ENCODE measurements at places on chromosomes 2 and 18. TPM values are rescaled to one million over a fixed set of nuclear protein-coding genes. Genes with fewer than 3 reads are reported as not detected.
A peak's percentile ranks its signal among the peaks of the same experiment; 100 is the strongest.

DNA sequence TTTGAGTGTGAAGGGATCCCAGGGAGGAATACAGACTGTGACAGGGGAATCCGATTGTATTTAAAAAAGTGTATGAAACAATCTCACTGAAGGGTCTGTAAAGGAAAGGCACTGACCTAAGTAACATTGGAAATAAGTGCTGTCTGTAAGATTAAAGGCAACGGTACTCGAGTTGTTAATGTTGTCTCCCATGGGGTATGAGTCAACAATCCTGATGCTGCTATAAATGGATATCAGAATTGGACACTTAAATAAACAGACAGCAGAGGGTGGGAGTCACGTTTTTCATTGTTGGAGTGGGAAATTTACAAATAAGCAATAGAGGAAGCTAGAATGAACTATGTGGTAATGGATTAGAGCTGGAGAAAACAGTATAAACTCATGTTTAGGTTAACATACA is 452.4 kb upstream of the RGPD4 start:
- no peak for DNase-seq

Gene SERPINB3
- not detected for polyA plus RNA-seq

Gene ITGAV
- polyA plus RNA-seq: 44.4 TPM

DNA sequence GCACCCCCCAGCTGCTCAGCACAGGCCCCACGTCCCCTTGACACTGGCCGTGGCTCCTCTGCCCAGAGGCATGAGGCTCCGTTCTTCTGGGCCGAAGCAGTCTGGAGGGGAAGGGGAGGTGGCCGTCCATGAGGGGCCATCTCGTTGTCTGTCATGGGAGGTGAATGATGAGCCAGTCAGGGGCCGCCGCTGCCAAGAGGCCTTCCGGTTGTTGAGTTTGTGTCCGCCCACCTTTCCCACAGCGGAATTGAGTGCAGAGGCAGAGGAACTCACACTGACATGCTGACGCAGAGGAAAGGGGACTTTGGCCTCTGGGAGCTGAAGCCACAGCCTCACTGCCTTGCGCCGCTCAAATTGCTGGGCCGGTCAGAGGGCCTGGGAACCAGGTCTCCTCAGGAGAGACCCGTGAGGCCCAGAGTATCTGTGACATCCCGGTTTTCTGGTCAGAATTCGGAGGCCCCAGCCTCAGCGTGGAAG is 268.4 kb downstream of the ATAD2B start:
- no peak for DNase-seq

Gene ANKRD62
- not detected for polyA plus RNA-seq

DNA sequence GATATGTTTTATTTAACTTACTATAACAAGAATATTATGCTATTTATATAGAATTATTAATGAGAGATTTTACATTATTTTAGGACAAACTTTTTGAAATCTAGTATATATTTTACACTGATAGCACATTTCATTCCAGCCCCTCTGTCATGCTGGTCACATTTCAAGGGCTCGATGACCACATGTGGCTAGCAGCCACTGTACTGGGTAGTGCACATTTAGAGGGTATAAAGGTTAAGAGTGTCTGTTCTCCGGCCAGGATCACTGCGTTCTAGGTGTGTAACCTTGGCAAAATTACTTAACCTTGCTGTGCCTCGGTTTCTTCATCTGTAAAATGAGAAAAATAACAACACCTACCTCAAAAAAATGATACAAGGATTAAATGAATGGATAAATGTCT is 87.2 kb upstream of the TNP1 start:
- DNase-seq: no peak

Gene CD8B
- not detected for polyA plus RNA-seq

- DNase-seq: peak; percentile 25
Measured at GRCh38 chr2:71455741-71456569, 2.6 kb downstream of the DYSF start.

Gene RAX
- 0.12 TPM for polyA plus RNA-seq

DNA sequence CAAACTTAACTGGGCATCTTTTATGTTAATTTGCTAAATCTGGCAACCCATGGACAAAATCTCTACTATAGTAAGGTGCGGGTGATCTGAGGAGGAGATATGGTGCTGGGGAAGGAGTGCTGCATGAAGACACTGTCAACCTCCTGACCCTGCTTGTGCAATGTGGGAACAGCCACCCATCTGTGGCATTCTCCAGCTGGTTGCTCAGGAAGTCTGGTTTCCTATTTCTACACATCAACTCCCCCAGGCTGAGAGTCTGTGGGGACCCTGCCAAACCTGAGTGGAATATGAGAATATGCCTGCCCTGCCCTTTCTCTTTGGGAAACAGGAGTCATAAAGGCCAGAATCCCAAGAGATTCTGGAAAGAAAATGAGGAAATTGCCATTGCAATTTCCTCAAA is 60.1 kb upstream of the PAX3 start:
- no peak for DNase-seq

GRCh38 chr2:192634557-192634956 is 439.8 kb upstream of the TMEFF2 start:
- DNase-seq: no peak

GRCh38 chr2:28432362-28432761 is 39.7 kb downstream of the FOSL2 start:
- no peak for DNase-seq

Gene UGT1A1
- not detected for polyA plus RNA-seq

GRCh38 chr2:121505005-121505404 is 25.7 kb upstream of the RNU4ATAC start:
- peak; percentile 43 for DNase-seq

Gene STPG4
- polyA plus RNA-seq: not detected

GRCh38 chr2:234950730-234951663 is 820 bp upstream of the SH3BP4 start:
- DNase-seq: peak; percentile 43

- DNase-seq: peak; percentile 64
Measured at GRCh38 chr2:159712929-159713420, 669 bp downstream of the MARCHF7 start.

Gene LINC00305
- 0.20 TPM for polyA plus RNA-seq

DNA sequence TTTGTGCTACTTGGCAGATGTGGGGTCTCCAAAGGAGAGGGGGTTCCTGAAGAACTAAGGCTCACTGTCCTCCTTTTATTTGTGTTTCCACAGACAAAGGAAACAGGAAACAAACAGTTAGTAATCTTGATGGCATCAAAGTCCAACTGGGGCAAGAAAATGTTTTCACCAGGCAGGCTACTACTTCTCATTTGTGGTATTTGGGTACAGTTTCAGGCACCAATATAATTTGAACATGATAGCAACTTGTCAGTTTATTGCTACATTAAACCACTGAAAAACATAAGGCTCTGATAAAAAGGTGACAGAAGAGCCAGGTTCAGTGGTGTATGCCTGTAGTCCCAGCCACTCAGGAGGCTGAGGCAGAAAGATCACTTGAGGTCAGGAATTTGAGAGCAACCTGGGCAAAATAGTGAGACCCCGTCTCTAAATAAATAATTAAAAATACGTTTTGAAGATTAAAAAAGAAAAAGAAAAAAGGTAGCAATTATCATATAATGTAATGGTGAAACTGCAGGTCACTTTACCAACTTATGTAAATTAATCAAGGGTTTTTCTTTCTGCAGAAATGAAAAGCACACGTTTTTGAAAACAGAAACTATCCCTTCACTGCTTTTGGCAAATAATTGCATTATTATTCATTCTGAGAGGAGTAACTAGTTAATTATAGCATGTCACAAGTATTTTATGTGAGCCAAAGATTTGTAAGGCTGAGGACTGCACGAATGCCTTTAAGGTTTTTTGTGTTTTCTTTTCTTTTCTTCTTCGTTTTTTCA is 157.5 kb upstream of the CAVIN2 start:
- DNase-seq: no peak

Gene FOXD4L1
- 0.09 TPM for polyA plus RNA-seq

DNA sequence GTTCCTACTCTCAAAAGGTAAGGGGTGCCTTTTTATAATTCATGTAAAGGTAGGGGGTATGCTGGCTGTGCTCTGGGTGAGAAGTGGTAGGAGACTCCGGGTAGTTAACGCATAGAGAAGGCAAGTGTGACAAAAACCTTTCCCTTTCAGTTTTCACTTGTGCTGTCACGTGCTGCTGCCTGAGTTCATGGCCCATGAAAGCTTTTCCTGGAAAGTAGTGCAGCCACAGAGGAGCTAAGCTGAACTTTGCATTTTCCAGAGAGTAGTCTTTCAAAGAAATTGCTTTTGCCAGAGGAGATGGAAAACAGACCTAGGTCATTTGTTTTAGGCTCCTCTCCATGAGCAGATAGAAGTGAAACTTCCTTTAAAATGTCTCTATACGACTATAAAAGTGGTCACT is 44.7 kb downstream of the THSD7B start:
- DNase-seq: no peak

Gene SUPT7L
- polyA plus RNA-seq: 38.3 TPM

Gene AAK1
- polyA plus RNA-seq: 57.2 TPM

DNA sequence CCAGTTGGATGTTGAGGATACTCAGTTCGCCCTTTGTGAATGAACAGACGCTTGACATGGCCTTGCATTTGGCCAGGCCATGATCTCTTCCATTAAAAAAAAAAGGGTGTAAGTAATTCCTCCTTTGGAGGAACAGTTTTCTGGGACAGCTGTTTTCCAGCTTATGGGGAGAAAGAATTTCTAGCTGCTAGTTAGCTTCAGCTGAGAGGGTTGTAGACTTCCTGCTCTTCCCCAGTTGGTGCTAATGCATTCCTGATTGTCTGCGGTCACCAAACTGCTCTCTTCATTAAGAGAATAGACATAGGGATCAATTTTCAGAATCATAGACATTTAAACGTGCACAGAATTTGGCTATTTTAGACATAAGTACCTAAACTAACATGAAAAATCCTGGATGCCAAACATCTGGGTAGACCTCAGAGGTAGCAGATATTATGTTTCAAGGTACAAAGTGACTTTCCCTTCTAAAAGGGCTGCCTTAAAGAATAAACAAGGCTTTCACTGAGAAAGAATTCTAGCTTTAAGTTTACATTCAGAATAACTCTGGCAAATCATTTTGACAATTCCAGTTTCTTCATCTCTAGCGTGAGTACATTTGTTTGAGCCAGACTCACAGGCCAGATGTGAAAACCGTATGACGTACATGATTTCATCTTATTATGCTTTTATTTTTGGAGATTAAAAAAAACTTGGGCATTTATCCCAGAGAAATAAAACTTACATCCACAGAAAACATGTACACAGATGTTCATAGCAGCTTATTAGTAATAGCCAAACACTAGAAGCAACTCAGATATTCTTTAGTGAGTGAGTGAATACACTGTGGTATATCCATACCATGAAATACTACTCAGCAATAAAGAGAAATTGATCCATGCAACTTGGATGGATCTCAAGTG is 71.2 kb downstream of the MAIP1 start:
- peak; percentile 7 for DNase-seq

GRCh38 chr2:45380131-45380836 is 230.8 kb downstream of the SRBD1 start:
- no peak for DNase-seq

DNA sequence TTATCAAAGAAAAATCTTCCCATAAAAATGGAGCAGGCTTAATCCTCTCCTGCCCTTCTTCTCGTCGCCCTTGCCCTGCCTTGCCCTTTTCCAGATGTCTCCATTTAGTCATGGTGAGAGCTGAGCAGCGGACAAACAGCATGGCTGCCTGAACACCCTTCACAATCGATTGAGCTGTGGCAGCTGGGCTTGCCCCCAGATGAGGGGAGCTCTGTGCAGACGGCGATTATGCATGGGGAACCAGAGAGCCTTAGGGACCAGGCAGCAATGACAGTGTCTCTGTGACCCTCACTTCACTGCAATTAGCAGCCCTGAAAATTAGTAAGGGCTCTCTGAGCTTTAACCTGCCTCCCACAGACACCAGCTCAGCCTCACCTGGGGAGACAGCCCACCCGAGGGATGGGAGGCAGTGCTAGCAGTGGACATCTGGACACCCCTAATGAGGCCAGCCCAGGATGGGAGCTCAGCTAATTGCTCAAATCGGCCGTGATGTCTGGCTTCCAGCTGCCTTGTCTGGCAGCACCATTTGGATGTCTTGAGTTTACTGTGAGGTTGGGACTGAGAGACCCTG is 365.7 kb downstream of the TNS1 start:
- no peak for DNase-seq

Gene GREB1
- 27.1 TPM for polyA plus RNA-seq

Gene HAAO
- 0.43 TPM for polyA plus RNA-seq

- no peak for DNase-seq
Measured at GRCh38 chr18:51017140-51017879, 12.7 kb upstream of the SMAD4 start.

Gene POLR1A
- 6.8 TPM for polyA plus RNA-seq

GRCh38 chr2:925711-926110 is 24.9 kb upstream of the SNTG2 start:
- DNase-seq: no peak

GRCh38 chr2:128342550-128342949 is 23.9 kb upstream of the HS6ST1 start:
- DNase-seq: no peak

- DNase-seq: no peak
Measured at GRCh38 chr2:3619033-3619432, 24.1 kb downstream of the COLEC11 start.

GRCh38 chr2:151267537-151267936 is 5.9 kb upstream of the RBM43 start:
- DNase-seq: no peak

GRCh38 chr2:74488643-74489481 is 6.0 kb downstream of the TTC31 start:
- no peak for DNase-seq

- DNase-seq: no peak
Measured at GRCh38 chr18:63311118-63312018, 8.2 kb downstream of the BCL2 start.

Gene LIMS4
- 0.31 TPM for polyA plus RNA-seq
